Mesenteric fat pad (tissue), 1 donor: ENCODE measurements at places on chromosomes 6 and 20. TPM values are rescaled to one million over a fixed set of nuclear protein-coding genes. Genes with fewer than 3 reads are reported as not detected.

DNA sequence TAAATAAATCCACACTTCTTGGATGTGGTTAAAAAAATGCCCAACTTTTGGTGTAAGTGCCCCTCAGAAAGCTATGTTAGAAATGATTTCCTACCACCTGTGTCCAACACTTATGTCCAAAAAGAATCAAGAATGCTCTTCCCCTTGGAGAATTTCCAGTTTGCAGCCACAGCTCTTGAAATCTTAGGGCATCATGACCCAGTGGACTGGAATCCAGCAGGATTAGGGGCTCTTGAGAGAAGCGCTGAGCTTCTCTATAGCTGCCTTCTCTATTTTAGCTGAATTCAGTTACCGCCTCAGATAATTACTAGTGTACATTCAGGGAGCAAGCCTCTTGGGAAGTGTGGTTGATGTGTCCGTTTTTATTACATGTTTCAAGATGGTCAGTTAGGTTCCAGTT lies 2.5 kb downstream of the PHACTR1 start:
- no peak for DNase-seq

DNA sequence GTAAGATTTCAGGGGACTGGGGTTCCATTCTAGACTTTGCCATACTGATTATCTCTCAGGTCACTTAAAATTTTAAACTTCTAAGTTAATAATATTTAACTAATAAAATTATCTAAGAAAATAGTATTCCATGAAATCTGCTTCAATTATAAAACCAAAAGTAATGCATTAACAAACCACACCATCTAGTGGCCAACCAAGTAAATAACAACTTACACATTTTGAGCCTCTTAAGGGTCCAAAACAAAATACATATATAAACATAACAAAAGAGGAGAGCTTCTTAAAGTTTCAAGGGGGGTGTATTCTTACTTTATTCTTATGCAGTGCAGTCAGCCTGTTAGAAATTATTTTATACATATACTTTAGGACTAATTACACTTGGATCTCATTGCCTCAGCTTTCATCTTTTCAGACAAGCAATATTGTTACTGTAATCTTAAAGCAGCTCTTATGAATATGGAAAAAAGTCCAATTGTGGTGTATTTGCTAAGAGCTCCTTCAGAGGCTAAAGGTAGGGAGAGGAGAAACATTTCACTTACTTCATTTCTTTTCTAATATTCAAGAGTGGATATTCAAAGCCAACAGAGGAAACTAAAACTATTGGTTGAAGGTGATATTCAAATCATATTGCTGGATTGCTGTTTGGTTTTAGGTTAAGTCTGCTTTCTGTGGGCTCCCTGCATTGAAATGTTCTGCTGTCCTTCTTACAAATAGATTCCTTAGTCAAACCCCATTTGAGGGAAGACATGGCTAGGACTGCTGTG lies 199.7 kb upstream of the SIM1 start:
- no peak for DNase-seq

DNA sequence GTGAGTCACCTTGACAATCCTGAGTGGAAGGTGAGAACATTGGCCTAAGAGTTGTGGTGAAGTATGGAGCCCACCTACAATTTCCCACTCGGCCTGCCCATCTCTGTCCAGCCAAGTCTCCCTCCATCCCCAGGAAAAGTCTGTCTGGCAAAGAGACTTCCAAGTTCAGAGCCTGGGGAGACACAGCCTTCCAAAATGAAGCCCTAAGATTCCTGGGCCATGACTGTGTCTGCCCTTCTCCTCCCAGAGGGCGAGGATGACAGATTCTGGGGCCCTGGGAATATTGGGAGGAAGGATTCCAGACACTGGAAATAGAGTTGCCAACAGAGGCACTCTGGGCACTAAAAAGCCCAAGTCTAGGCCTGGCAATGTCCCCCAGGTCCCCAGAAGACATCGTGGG lies 176.8 kb downstream of the NFATC2 start:
- DNase-seq: no peak

DNA sequence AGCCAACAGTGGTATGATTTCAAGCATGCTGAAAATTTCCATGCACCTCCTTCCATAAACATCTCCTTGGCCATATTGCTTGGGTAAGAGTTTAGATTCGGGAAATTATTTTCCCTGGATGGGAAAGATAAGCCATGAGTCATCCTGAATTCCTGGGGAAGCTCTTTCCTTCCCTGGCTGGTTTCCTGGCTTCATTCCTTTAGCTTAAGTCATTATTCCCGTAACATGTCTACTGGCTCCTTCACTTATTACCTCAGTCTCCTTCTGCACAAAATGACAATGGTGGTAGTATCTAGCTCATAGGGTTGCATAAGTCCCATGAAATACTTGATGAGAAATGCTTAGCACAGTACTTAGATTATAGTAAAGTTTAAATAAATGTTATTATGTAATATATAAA lies 27.6 kb downstream of the TINAG start:
- no peak for DNase-seq

GRCh38 chr6:148112851-148113319 lies 229.8 kb upstream of the SASH1 start:
- no peak for DNase-seq

DNA sequence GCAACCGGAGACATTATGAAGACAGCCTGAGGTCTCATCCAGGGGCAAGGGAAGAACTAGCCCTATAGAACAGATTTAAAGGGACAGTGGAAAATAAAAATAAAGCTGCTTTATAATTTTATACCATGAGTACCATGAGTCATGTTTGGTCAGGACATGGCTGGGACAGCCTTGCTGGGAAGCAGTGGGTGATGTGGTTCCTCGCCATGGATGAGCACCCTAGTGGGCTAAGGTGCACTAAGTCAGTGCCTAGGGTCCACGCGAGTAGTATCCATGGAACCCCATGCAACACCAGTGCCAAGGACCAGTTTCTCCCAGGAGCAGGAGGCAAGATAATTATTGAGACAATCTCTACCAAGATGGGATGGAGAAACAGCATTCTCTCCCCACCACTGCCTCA lies 33.4 kb upstream of the ELMO2 start:
- DNase-seq: no peak

GRCh38 chr6:2542858-2543218 lies 207.9 kb downstream of the MYLK4 start:
- no peak for DNase-seq

- no peak for DNase-seq
These were observed 811.3 kb downstream of the DHX35 start for GRCh38 chr20:39773380-39774000.

- DNase-seq: no peak
These were observed 130.3 kb downstream of the GRM4 start for GRCh38 chr6:34015586-34015985.

DNA sequence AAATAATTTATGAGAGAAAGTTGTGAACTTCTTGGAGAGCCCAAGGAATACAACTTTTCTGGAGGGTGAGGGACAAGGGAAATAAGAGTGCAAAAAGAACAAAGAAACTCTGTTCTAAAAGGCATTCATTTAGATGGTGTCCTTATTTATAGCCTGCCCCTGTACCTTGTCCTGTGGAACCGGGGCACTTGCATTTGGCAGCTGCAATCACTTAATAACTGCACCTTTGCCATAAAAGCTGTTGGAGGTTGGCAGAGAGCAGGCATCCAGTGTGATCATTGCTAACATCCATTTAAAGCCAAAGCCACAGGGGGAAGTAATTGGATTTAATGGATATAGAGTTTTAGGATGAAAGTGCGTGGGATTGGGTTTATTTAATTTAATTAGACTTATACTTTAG lies 50.8 kb upstream of the SGK1 start:
- DNase-seq: no peak

DNA sequence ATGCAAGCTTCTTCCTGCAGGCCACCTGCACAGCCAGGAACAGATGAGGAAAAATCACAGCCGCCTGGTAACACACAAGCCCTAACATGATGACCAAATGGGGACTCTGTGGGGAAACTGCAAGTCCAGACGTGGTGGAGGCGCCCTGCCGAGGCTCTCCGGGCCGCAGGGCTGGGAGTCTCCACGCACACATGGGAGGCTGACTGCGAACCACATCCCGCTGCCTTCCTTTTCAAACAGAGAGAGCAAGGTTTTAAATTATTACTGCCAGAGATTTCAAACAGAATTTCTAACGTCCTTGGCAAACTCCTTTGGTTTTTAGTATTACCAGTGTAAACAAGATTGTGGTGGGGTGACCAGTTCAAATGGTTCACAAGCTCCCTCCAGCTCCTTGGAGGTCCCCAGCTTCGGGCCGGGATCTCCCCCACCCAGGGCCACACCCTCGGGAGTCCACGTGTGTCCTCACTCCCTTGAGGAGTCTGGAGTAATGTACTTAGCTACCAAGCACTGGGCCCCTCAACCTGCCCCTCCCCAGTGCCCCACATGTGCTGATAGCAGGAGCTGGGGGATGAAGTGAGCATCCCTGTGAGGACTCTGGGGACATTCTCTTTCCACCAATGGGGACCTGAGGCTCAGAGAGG lies 252.7 kb downstream of the TAF4 start:
- no peak for DNase-seq

DNA sequence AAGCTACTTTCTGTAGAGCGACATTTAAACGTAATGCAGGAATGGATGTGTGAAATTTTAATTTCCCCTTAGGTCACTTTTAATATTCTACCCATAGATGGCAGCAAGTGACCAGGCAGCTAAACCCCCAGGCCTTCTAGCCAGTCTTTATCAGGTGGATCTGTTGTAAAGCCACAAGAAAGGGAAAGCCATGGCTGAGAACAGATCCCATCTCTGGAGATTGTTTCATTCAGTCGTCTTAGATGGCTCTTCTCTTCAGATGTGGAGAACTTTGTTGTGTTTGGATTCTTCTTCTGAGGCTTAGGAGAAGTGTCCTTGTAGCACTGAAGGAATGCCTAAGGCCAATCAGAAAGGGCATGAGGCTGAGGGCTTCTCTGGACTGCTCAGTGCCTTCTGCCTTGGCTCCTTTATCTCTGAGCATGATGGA lies 15.8 kb upstream of the RNF182 start:
- DNase-seq: no peak

Gene MPIG6B
- total RNA-seq: not detected

Gene SLC17A2
- total RNA-seq: not detected

Gene TBXT
- not detected for total RNA-seq

Gene TSBP1
- not detected for total RNA-seq

Gene NTSR1
- not detected for total RNA-seq

Gene SCRT2
- total RNA-seq: not detected

Gene SLC25A27
- total RNA-seq: 12.9 TPM

Gene BMP2
- total RNA-seq: 14.3 TPM

Gene TGM2
- 131 TPM for total RNA-seq

Gene SMLR1
- not detected for total RNA-seq

Gene BLCAP
- 148 TPM for total RNA-seq

Gene POPDC3
- 9.7 TPM for total RNA-seq
